ENCODE measurements at places on chromosomes 7 and 10.

- DNase-seq: no peak
Observed at GRCh38 chr7:128827971-128828711, 2.1 kb upstream of the FLNC start.

DNA sequence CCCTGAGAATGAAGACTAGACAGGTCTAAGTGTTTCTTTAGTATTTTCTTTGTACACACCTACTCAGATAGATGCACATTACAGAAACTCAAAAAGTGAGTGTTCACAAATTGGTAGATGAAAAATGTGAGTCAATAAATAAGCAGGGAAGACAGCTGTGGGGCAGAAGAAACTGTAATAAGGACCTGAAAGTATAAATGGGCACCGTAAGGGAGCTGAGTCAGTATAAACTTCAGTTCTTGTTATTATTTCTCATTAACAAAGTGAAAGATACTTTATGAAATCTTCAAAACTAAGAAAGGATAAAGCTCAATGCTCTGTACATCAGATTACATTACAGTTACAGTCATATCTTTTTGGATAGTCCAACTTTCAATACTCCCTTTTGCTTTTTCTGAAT is 2.5 kb downstream of the MTPN start:
- DNase-seq: no peak

- DNase-seq: no peak
Observed at GRCh38 chr10:101895781-101896180, 52.2 kb upstream of the KCNIP2 start.

DNA sequence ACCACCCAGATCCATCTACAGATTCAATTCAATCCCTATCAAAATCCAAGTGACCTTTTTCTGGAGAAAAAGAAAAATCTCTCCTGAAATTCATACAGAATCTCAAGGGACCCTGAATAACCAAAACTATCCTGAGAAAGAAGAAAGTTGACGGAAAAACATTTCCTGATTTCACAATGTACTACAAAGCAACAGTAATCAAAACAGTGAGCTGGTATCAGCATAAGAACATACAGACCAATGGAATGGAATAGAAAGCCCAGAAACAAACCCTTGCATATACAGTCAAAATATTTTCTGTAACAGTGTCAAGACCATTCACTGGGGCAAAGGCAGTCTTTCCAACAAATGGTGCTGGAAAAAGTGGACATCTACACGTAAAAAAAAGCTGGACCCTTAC is 89.9 kb downstream of the JMJD1C start:
- no peak for DNase-seq

DNA sequence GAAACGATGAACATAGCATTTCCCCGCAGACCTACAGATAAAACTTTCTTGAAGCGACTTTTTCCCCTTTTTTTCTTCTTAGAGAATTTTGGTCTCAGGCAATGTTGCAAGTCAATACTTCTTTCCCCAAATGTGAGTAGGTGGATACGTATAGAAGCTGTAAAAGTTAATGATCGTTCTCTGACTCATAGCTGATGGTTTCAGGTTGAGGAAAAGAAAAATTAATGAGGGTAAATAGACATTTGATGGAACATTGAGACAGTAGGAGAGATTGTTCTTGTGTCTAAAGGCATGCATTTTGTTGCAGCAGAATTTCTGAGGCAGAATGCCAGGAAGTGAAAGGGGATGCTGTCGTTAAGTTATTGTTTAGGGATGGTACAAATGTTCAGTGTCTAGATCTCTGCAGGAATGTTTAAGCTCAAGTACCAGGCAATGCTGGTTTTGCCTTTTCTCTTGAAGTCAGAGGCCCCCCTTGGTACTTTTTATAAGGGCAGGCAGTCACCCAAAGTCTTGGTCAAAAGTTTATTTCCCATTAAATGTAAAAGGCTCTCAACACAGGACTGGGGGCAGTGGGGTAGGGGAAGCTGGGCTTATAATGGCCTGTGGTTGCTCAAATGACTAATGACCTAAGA is 9.3 kb downstream of the TCF7L2 start:
- no peak for DNase-seq

GRCh38 chr10:132636358-132636757 is 98.8 kb downstream of the INPP5A start:
- DNase-seq: no peak

- DNase-seq: no peak
Observed at GRCh38 chr7:95794917-95795515, 22.7 kb downstream of the DYNC1I1 start.

GRCh38 chr7:109125001-109125400 is 555.3 kb downstream of the DNAJB9 start:
- DNase-seq: no peak

GRCh38 chr10:45555795-45556194 is 116.8 kb downstream of the ZFAND4 start:
- DNase-seq: no peak

- no peak for DNase-seq
Observed at GRCh38 chr7:36732806-36733205, 8.5 kb upstream of the AOAH start.

- no peak for DNase-seq
Observed at GRCh38 chr7:6181136-6181535, 91.3 kb downstream of the CYTH3 start.

GRCh38 chr10:114691442-114691941 is 33.4 kb upstream of the ABLIM1 start:
- DNase-seq: no peak

- no peak for DNase-seq
Observed at GRCh38 chr7:84647797-84648757, 453.5 kb upstream of the SEMA3A start.

- DNase-seq: no peak
Observed at GRCh38 chr10:124095096-124095495, 1.7 kb upstream of the CHST15 start.

GRCh38 chr10:44963772-44964633 is 4.4 kb downstream of the RASSF4 start:
- DNase-seq: no peak

DNA sequence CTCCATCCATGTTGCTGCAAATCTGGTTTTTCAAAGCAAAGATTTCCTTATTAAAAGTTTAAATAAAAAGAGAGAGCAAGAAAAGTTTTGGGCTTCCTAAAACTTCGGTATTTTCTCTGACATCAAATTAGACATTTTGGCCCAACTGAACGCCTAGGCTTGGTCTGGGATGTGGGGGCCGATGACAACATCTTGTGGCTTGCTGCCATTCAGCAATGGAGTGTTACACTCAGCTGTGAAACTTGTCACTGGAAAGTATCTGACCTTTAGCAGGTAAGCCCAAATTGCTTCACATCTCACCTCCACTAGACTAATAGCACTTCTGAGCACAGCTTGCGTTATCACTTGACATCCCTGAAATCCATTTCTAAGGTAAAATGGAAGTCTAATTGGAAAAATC is 320.6 kb downstream of the GATA3 start:
- no peak for DNase-seq

- no peak for DNase-seq
Observed at GRCh38 chr10:111281516-111281915, 204.7 kb downstream of the ADRA2A start.
